Stimulated activated CD4-positive, alpha-beta T cell treated with anti-CD3 and anti-CD28 coated beads, Interleukin-12 subunit alpha, Interleukin-12 subunit beta, amount 100 ng/mL, for 48 hours (primary cell): ENCODE measurements at places on chromosomes 7 and 10.

DNA sequence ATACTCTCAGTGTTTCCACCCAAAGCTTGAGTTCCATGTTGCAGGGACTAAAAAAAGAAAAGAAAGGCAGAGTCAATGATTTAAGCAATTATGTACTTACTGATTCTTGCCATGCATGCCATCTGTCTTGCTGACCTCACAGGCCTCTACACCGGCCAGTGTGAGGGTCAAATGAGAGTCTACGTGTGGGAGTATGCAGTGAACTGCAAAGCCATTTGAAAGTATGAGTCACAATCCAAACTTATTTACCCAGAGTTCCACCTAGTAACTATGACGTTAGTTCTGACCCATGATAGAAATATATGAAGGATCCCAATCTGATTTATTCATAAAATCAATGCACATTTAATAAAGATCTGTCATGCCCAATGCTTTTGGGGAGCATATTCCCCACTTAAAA, 26.5 kb downstream of the PDE1C start:
- DNase-seq: no peak

- peak; percentile 24 for DNase-seq
These were observed 91.2 kb upstream of the PAX2 start for GRCh38 chr10:100653957-100654781.

- DNase-seq: no peak
These were observed 150.4 kb upstream of the GNAI1 start for GRCh38 chr7:79984210-79984609.

DNA sequence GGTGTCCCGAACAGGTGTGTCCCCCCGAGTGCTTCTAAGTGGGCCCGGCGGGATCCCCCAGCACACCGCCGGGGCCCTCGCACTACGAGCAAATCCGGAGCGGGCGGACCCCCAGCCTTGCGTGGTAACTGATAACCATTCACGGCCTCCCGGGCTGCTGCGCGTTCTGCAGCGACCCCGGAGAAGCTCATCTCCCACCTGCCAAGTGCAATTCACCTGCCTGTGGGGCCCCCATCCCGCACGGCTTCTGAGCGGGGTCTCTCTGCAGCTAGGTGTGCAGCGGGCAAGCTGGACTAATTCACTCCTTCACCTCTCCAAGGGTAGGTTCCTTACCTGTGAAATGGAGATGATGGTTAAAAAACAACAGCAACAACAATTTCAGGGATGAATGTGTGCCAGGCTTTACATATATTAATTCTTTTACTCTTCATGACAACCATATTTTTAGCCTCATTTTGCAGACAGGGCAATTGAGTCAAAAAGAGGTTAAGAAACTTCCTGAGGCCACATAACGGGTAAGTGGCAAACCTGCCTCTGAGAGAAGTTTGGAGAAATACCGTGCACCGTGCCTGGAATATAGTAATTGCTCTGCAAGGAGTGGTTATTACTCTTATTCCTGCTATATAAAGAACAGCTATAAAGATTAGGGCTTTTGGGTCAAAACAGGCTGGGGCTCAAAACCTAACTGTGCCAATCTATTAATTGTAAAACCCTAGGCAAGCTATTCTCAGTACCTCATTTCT, 652 bp upstream of the PODXL start:
- DNase-seq: no peak

DNA sequence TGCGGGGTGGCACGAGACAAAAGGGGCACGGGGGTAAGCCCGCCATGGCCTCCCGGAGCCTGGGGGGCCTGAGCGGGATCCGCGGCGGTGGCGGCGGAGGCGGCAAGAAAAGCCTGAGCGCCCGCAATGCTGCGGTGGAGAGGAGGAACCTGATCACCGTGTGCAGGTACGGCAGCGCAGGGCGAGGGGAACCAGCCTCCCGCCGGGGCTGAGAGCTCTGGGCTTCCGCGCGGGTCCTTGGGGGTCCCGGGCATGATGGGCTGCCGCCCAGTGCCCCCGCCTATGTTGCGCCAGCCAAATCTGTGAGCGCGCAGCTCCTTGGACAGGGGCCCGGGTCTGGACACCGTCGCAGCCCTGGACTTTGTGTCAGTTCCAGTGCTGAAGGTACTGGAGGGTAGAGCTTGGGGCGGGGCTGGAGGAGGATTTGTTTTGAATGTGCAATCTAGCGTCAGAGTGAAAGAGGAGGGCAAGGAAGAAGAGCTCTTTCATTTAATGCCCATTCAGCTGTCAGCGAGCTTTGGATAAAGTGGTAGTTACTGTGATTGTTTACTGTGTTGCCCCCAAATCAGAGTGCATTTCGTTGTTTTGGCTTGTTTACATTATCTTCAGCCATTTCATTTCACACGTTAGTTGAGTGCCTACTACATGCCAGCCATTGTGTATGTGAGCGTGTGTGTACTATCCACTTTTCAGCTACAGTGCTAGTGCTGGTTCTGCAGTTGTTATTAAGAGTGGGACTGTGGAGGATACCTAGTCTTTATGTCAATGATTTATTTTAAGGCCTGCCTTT, 777 bp downstream of the RUNDC3B start:
- no peak for DNase-seq

DNA sequence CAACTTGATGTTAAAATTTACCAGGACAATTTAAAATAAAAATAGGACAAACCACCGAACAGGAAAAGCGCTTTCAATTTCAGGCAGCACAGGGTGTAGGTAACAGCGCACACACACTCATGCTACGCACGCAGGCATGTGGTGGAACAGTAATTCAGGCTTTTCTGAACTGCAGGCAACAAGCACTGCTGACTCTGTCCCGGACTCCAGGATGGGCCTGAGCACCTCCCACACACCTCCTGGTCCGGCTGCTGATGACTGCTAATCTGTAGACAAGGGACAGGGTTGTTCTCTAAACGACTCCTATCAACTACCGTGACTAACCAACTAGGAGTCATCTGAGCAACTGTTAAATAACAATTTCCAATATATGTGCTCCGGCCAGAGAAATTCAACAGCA, 192.6 kb upstream of the FRMD4A start:
- no peak for DNase-seq

- DNase-seq: no peak
These were observed 121.5 kb downstream of the TNS3 start for GRCh38 chr7:47460251-47460989.

GRCh38 chr10:91163869-91164474, 56.5 kb upstream of the PCGF5 start:
- DNase-seq: peak; percentile 56

DNA sequence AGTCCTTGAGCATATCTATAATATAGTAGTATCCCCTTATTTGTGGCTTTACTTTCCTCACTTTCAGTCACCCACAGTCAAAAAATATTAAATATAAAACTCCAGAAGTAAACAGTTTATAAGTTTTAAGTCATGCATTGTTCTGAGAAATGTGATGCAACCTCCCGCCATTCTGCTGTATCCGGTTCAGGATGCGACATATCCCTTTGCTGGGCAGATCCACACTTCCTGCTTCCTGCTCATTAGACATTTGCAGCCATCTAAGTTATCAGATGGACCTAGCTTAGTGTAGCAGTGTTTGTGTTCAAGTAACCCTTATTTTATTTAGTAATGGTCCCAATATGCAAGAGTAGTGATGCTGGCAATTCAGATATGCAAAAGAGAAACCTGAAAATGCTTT, 38.9 kb upstream of the BMS1 start:
- DNase-seq: no peak

GRCh38 chr7:109009636-109010035, 440.0 kb downstream of the DNAJB9 start:
- DNase-seq: no peak

DNA sequence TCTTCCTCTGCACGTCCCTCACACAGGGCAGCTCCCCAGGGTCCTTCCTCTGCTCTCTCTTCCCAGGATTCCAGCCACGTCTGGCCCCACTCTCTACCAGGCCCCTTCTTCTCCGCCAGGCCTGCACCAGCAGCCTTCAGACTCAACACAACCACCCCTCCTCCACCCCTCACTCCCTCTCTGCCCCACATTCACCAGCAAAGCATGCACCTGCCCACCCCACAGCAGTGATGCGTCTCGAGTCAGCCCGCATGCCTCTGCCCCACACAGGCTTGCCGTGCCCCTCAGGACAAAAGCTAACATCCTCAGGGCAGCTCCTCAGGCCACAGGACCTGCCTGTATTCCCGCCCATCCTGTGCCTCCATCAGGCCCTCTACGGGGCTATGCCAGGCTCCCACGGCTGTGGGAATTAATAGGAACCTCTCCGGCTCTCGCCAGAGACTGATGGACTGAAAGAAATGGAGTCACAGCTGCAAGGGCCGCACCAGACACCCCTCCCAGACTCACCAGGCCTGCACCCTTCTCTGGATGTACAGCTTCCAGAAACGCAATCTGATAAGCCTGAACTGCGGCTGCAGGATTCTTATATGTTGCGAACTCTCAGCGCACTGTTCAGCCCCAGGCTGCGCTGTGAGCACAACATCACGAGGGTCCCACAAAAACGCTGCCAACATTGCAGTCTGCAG, 100.1 kb downstream of the CYTH3 start:
- DNase-seq: no peak

- DNase-seq: no peak
These were observed 535.4 kb downstream of the ANKRD7 start for GRCh38 chr7:118759921-118760320.

DNA sequence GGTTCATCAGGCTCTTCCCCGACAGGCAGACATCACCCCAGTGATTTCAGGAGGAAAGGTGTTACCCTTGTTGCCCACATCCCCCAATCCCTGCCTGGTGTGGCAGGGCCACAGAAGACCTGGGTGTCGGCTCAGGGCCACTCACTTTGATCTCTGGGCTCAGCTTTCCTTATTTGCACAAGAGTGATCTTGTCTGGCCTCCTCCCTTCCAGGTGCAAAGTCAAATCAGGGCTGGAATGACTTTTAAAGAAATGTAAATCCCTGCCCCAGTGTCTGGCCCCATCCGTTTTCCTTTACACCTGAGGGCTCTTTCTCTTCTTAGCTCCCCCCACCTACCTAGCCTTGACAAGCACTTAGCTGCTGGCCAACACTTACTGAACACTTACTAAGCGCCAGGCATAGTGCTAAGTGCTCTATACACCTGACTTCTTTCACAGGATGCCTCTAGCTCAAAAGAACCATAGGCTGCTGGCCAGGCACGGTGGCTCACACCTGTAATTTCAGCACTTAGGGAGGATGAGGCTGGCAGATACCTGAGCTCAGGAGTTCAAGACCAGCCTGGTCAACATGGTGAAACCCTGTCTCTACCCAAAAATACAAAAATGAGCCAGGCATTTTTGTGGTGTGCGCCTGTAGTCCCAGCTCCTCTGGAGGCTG, 979 bp upstream of the NODAL start:
- no peak for DNase-seq
